ENCODE measurements at places on chromosomes 11 and 22.

DNA sequence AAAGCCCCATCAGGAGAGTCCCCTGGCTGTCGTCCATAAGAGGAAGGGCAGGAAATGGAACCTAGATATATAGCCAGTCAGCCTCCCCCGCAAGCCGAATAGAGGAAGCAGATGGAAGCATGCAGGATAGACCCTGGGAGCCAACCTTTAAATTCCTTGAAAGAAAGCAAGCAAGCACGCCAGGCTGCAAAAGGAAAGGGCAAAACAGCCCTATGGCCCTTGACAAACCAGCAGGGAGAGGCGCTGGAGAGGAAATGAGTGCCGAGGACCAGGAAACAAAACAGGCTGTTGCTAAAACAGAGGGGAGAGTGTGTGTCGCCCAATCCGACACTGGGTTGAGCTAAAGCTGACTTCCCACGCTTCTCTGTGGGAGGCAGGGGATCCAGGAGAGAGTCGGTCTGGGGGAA, 203.5 kb upstream of the MTNR1B start:
- H3K27me3 ChIP-seq = no peaks in the 10 kb centered on the region
- H3K4me3 ChIP-seq = peak overlapping the region; percentile 63
- no peak overlapping the region for H3K27ac ChIP-seq
- peak; percentile 30 for DNase-seq
- no peaks in the 10 kb centered on the region for H3K36me3 ChIP-seq

DNA sequence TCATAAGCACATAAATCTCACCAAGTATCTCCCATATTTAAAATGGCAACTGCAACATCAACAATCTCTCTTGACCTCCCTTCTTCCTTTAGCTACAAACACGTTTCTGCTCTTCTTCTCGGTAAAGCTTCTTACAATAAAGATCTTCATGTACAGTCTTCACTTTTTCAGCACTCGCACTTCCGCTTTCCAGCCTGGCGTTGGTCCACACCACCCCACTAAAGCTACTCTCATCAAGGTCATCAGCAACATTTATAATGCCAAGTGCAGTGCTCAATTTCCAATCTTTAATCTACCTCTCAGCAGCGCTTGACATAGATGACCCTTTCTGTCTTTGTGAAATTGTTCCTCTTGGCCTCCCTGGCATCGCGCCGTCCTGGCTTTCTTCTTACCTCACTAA, 33.6 kb downstream of the NTM start:
- no peak overlapping the region for H3K27ac ChIP-seq
- H3K36me3 ChIP-seq = no peaks in the 10 kb centered on the region
- no peak overlapping the region for H3K4me3 ChIP-seq
- no peaks in the 10 kb centered on the region for H3K4me1 ChIP-seq

DNA sequence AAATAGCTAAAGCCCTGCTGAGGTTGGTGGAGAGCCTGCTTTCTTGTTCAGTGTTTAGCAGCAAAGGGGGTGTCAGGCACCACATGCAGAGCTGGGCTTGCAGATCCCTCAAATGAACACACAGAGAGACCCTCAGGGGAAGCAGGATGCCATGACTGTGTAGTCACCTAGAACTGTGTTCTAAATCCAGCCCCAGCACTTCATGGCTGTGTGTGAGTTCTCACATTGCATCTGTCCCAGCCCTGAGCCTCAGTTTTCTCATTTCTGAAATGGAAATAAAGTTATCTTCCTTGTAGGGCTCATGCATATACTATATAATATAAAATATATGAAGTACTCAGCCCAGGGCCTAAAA, 47.1 kb downstream of the CWC15 start:
- H3K4me1 ChIP-seq = peaks cover 36% of the 10 kb centered on the region
- no peaks in the 10 kb centered on the region for H3K36me3 ChIP-seq
- H3K4me3 ChIP-seq = no peak overlapping the region
- peak overlapping the region; percentile 64 for H3K27ac ChIP-seq
- DNase-seq = no peak

DNA sequence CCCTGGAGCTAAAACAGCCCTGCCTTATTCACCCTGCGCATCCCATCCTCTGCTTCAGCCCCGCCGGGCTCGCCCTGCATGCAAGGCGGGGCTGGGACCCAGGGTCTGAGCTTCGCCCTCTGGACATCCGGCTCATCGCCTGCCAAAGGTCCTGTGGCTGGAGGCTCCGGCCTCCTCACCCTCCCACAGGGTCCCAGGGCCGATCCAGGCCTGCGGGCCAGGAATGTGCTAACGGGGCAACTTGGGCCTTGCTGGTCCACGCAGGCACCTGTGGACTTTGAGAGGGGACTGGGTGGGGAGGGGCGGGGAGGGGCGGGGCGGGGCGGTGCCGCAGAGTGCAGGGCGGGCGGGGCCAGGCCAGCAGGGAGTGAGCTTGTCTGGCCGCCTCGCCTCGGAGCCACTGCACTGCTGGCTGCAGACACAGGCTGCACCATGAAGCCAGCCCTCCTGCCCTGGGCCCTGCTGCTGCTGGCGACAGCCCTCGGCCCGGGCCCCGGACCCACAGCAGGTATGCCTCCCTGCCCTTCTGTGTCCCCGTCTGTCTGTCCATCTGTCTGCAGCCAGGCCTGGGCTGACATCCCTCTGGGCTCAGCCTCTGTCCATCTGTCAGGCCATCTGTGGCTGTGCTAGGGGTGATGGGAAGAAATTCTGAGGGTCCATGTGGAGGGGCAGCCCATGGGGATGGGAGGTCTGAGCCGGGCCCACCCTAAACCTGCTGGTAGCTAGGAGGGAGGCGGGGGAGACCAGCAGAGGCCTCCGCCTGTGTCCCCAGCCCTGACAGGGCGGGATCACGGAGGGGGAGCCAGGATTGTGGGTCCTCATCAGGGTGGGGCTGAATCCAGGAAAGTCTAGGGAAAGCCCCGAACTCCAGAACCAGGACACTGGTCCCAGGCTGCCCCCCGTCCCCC, at the start of gene SUSD2:
Gene SUSD2, plus strand, starts transcription at position 400 of the 908 bp plus-strand sequence. Its CDS starts 33 bp downstream, at position 433.
- H3K27ac ChIP-seq = no peak within 1 kb of the TSS
- H3K4me3 ChIP-seq = peak within 1 kb of the TSS; percentile 42
- H3K4me1 ChIP-seq = peaks cover 4% of the 10 kb centered on the region
- peak; percentile 87 for DNase-seq

- H3K36me3 ChIP-seq = no peaks in the 10 kb centered on the region
- no peak overlapping the region for H3K27ac ChIP-seq
- peaks cover 10% of the 10 kb centered on the region for H3K4me1 ChIP-seq
- no peaks in the 10 kb centered on the region for H3K27me3 ChIP-seq
These were observed 3.9 kb upstream of the EHF start for GRCh38 chr11:34616830-34617504.

GRCh38 chr11:104934594-104934993, 33.8 kb downstream of the CASP4 start:
- no peaks in the 10 kb centered on the region for H3K36me3 ChIP-seq
- H3K27me3 ChIP-seq = no peaks in the 10 kb centered on the region
- no peak for DNase-seq
- no peak overlapping the region for H3K4me3 ChIP-seq

DNA sequence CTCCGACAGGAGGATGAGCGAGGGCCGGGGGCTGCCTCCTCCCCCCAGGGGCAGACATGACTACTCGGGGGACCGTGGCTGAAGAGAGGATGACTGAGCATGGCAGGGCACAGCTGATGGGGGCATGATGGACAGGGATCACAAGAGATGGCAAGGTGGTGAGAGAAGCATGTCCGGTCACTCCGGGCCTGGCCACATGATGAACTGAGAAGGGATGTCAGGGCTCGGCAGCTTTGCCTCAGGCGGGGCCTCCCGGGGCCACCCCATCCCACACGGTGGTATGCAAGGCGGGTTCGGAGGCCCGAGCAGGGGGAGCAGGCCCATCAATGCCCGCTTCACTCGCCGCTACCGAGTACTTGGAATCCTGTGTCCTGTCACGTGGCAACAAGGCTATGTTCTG, 36.6 kb upstream of the UBASH3B start:
- no peaks in the 10 kb centered on the region for H3K4me1 ChIP-seq
- H3K36me3 ChIP-seq = no peaks in the 10 kb centered on the region
- peaks cover 15% of the 10 kb centered on the region for H3K27me3 ChIP-seq
- no peak overlapping the region for H3K4me3 ChIP-seq
- DNase-seq = no peak

DNA sequence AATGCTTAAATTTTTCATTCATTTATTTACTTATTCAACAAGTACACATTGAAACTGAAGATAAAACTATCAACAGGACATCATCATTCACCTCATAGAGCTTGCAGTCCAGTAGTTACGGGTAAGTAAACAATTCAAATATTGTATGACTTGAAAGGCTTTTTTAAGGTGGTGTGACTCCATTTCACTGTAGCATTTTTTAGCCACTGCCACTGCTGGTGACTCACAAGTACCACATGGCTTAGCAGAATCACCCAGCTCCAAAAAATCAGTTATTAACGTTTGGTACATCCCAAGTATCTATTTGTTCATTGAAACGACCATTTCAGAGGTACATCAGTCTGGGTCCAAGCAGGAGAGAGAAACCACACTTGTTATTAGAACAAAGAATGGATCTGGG, 427.9 kb upstream of the DDI1 start:
- H3K27ac ChIP-seq = peak overlapping the region; percentile 69
- H3K27me3 ChIP-seq = no peaks in the 10 kb centered on the region
- H3K4me1 ChIP-seq = peaks cover 25% of the 10 kb centered on the region

DNA sequence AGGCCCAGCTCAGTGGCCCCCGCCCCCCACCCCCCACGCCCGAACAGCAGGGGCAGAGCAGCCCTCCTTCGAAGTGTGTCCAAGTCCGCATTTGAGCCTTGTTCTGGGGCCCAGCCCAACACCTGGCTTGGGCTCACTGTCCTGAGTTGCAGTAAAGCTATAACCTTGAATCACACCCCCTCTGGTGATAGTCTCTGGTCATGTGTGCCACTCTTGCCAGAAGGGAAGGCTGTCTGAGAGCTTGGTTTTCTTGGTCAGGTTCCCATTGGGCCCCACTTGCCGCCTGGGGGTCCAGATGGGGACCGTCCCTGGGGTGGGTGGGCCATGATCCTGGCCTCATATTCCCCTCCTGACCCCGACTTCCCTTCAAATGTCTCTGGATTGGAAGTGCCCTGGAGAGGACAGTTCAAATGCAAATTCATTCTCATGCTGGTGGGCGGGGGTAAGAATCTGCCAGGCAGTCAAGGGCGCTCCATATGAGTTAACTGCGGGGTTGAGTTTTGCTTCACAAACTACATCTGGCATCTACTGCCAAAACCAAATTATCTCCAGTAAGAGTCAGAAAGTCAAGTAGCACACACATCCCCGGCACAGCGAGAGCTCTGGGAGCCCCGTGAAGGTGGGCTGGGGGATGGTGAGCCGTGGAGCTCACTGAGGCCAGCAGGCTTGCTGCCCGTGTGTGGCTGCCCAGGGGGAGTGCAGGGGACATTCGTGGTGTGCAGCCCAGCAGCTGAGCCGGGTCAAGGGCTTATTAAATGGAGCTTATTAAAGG, 35.7 kb downstream of the B3GAT1 start:
- no peaks in the 10 kb centered on the region for H3K27me3 ChIP-seq
- no peaks in the 10 kb centered on the region for H3K4me1 ChIP-seq

Measured in osteoblast (primary cell).